Activated CD4-positive, alpha-beta T cell treated with anti-CD3 and anti-CD28 coated beads, Interleukin-2, amount 10 ng/mL, durations not matched to agents 7 days and 5 days (primary cell): ENCODE measurements at places on chromosomes 11 and 22.
A peak's percentile ranks its signal among the peaks of the same experiment; 100 is the strongest.

GRCh38 chr11:75403037-75403436, 3.7 kb downstream of the RPS3 start:
- DNase-seq = no peak

DNA sequence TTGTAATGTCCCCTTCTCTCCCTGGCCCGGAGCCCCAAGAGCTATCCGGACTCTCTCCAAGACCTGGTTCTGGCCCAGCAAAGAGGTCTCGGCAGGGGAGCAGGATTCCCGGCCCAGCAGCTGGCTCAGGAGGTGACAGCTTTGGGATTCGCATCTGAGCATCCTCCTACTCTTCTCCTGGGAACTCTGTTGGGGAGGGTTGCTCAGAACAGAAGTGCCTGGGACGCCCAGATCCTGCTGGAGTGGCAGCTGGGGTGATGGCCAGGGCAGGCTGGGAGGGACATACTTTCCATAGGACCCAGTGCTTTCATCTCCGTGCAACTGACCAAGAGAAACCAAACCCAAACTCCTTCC, 83.6 kb upstream of the PRODH start:
- no peak for DNase-seq

DNA sequence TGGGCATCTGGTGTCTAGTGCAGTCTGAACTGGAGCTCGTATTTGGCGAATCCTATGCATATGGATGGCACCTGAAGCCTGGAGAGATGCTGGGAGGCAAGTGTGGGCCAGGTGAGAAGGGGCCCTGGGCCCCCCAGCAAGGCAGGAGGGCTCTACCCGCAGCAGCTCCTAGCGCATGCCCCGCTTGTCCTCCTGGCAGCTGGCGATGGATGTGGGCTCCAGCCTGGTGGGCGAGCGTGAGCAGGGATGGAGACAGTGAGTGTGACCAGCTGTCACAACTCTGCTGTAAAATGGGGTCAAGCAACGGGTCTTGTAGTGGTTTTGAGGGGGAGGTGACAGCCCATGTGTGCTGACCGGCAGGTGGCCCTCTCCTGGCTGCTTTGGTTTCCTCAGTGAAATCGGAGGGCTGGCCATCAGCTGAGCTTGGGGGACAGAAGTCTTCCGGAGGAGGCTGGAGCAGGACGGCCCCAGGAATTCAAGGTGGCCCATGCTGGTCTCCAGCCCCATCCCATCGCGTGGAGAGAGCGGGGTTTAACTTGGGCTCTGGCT, 12.0 kb downstream of the FRMD8 start:
- DNase-seq = no peak

DNA sequence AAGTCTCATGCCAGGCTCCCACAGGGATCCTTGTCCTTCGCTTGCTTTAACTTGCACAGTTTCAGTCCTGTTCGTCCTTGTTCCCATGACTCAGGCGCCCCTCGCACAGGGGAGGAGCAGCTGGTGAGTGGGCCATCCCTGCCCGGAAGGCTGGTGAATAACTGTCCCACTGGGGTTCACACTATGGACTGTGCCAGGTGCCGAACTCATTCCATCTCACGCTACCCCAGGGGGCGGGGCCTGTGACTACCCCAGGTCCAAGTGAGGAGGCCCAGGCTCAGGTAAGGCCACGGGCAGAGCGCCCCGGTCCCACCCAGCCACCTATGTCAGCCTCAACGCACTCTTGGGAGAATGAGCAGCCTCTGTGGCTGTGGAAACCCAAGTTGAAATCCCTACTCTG, 7.2 kb upstream of the CARD10 start:
- no peak for DNase-seq

DNA sequence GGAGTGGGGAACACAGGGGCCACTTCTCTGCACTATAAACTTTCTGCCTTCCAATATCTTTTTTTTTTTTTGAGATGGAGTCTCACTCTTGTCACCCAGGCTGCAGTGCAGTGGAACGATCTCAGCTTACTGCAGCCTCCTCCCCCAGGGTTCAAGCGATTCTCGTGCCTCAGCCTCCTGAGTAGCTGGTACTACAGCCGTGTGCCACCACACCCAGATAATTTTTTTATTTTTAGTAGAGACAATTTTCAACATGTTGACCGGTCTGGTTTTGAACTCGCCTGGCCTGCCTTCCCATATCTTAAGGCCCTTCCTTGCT, 1.7 kb downstream of the SLC3A2 start:
- no peak for DNase-seq

GRCh38 chr11:114811971-114812370, 133.6 kb downstream of the NXPE2 start:
- no peak for DNase-seq

DNA sequence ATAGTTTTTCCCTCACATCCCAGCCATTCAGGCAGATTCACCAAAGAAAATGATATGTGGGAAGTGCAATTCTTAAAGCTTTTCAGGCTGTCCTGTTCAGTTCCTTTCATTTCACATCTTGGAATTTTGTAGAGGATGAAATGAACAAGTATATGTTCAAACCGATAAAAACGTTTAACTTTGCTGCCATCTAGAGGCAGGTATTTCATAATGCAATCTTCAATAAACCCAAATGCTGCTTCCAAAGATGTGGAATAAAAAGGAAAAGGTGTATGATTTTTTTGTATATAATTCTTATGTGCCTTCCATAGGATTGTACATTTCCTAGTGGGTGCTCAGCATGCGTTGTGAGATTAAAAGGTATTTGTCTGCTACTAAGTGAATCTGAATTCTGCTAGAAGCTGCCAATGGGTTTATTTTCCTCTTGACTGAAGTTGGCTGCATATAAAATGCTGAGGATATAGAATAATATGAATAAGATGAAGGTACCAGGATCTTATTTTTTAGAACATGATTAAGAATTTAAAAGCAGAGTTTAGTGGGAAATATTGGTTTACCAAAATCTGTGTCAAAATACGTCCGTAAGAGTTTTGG, 199.3 kb downstream of the PGR start:
- no peak for DNase-seq

DNA sequence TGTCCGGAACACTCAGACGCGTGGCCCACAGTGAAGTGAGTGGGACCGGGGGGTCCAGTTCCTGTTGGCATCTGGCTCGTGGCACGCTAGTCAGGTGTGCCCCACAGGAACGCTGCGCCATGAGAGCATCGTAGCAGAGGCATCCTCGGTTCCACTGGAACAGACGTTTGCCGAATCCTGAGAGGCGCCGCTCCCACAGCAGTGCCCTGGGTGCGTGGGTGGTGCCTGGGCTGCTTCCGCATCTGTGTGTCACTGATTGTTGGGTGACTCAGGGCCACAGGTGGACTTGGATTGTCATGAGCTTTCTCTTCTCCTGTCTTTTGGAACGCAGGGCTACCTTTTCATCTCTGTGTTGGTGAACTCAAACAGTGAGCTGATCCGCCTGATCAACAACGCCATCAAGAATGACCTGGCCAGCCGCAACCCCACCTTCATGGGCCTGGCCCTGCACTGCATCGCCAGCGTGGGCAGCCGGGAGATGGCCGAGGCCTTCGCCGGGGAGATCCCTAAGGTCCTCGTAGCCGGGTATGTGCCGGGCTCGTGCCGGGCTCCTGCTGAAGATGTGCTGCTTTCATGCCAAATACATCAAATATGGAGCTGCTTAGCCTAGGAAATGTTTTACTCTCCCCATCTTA, 46.2 kb downstream of the AP2A2 start:
- DNase-seq = no peak

GRCh38 chr11:106286881-106287504, 209.5 kb downstream of the AASDHPPT start:
- no peak for DNase-seq

DNA sequence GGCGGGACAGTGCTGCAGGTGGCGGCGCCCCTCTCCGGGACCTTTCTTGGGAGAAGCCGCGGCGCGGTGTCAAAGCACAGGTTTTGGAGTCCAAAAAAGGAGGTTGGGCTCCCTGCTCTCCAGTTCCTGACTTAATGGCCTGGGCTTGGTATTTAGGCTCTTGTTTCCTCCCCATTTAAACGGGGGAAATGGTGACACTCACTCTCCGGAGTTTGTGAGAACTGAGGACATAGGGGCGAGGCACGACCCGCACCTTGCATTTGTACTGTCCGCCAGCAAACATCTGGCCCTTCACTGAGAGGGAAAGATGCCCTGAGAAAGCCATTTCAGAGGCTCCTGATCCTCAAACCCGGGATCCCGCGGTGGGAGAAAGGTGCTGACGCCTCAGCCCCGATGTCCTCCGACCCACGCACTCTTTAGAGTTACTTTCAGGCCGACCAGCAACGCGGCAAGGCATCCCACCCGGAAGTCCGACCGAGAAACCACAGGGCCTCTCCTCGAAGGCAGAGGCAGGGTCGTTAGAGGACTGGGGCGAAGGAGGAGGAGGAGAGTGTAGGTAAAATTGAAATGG, 2.9 kb upstream of the WDR74 start:
- peak; percentile 49 for DNase-seq

DNA sequence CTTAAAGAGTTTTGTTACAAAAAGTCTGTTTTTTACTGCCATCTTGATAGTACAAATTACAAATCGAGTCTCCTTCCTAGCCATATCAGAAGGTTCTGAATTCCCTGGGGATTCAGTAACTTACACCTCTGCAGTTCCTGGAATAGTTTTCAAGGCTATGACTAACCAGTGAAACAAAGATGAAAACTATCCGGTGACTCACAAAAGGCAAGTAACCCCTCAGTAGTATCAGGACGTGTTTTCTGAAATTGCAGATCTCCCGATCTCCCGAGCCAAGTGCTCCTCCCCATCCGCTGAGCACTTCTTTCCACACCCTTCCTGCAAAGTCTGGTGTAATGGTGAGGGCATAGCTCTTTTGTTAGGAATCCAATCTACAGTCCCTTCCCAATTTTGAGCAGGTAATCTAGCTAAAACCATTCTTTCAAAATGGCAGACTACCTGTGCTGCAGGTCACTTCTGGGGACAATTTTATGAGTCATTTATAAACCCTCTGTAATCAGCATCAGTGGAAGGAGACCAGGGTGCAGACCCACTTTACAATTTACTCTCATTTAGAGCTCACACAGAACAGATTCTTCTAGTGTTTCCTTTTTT, 7.7 kb downstream of the E2F8 start:
- no peak for DNase-seq

- DNase-seq = no peak
These were observed 3.9 kb upstream of the GCAT start for GRCh38 chr22:37803639-37804351.

- DNase-seq = no peak
These were observed 10.9 kb downstream of the PRRG4 start for GRCh38 chr11:32840587-32840986.

DNA sequence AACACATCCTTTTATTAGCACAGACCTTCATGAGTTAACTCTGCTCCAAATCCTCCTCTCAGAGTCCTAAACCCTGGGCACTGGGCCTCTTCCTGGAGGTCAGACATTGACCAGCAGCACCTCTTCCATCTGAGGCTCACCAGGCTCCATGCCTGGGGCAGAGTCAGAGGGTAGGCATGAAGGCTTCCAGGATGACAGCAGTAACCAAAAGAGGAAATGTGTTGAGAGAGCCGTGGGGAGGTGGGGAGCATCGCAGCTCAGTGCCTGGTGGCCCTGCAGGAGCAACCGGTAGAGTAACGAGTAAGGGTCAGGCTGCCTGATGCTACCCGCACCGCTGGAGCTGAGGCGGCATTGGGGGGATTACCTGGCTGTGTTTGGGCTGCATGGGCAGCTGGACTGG, 9.4 kb upstream of the NAV2 start:
- no peak for DNase-seq

DNA sequence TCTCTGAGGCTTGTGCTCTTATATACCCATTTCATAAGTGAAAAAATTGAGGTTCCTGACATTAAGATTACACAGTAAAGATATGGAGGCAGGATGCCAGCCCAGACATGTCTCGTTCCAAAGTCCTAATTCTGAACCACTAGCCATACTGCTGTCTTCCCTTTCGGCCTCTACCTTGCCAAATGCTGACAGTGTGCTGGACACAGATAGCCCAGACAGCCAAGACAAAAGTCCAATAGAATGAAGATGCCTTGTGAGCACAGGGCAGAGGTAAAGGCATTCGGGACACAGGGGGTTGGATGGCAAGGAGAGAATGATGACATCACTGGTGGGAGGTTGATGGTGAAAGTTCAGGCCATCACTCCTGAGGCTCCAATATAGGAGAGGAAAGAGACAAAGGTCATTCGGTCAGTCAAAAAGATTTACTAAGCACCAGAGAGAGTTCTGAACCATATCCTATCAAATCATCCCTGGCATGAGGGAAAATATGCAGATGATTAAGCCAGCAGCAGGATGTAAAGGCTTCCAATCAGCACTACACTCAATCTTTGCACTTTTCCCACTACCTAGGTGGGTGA, 174.0 kb upstream of the MTMR2 start:
- no peak for DNase-seq

DNA sequence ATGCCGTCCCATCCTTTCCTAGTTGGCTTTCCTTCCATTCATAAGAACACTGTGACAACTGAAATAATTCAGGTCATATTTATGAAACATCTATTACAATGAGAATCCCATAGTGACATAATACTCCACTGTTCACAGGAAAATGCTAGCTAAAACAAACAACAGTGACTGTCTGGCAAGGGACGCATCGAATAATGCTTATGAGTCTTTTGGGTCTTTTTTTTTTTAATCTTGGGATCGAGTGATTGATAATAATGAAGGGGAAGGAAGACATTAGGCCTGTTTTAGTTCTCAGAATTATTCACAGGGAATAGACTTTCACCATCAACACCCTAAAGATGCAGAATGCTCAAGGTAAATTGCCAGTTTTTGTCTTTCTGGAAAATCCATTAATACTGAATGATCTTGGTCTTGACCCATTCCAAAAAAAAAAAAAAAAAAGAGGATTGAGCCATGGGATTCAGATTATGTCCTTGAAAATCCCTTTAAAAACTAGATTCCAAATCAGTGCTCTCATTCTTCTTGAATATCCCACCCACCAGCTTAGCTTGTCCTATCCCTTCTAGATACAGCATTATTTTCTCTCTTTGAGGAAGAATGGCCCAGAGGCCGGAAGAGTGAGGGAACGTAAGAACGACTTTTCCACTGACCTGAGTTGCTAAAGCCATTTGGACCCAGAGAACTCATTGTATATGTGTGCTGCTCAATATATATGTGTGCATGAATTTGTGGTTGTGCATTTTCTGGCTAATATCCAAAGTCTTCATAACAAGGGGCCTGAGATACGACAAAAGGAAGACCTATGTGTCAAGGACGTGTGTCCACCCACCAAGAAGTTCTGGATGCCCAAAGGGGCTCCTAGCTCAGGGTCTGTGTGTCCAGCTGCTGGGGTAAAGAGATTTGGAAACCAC, 35.2 kb upstream of the CREB3L1 start:
- DNase-seq = no peak

GRCh38 chr11:33557201-33557600, 143.4 kb downstream of the C11orf91 start:
- DNase-seq = no peak

DNA sequence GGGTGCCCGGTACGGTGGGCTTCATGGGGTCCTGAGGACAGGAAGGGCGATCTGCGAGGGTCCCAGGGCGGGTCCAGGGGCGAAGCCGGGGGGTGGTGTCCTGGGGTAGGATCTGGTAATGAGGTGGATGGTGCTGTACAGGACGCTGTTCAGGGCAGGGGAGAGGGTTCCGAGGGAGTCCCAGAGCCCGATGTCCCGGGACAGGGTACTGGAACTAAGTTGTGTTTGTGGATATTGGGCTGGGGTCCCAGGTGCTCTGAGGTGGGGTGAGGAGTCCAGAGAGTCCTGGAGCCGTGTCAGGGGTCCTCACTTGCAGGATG, 426 bp downstream of the LZTR1 start:
- DNase-seq = no peak

GRCh38 chr11:1202154-1202775, 20.6 kb upstream of the MUC5B start:
- no peak for DNase-seq

GRCh38 chr11:102630598-102631448, 5.7 kb upstream of the MMP20 start:
- DNase-seq = no peak
